Breast epithelium (tissue), 4 donors: ENCODE measurements at places on chromosomes 3 and 15. TPM values are rescaled to one million over a fixed set of nuclear protein-coding genes. Genes with fewer than 3 reads are reported as not detected.

The MAP2K5 gene
- total RNA-seq, result 15.1 TPM

- DNase-seq, result peak; percentile 67
Observed at GRCh38 chr3:42351207-42351606, 59.2 kb downstream of the LYZL4 start.

- DNase-seq, result no peak
Observed at GRCh38 chr3:109683746-109684145, 346.4 kb upstream of the DPPA4 start.

DNA sequence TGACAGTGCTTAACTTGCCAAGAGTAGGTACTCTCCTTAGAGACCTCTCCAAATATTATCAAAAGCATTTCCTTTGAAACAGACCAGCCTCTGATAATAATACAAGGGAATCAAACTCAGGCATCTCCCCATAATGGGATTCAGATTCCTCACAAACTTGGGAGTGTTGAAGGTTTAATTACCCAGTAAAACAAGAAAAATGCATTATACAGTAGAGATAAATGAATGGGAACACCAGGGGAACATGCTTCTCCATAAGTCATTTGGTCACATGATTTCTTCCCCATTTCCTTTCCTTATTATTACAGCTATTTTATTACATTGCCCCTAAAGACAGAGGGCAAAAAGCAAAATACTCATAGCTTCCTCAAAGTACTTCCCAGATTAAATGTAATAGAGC lies 325.0 kb upstream of the CDIN1 start:
- DNase-seq, result no peak

The MIX23 gene
- 15.0 TPM for total RNA-seq

- DNase-seq, result no peak
Observed at GRCh38 chr3:146466604-146467003, 2.8 kb downstream of the PLSCR2 start.

DNA sequence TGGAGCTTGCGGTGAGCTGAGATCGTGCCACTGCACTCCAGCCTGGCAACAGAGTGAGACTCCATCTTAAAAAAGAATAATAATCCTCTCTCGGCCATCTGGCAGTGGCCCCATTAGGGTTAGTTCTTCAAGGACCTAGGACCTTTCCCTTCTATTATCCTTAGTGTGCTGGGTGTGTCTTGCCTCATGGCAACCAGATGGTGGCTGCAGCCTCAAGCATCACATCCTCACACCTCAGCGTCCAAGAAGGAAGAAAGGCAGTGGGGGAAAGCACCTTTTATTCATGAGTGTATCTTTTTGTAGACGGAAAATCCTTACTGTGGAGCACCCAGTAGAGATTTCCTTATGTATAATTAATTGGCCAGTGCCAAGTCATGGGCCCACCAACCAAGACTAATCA lies 42.7 kb upstream of the TFRC start:
- no peak for DNase-seq

GRCh38 chr3:76673171-76673570 lies 366.7 kb upstream of the ROBO2 start:
- no peak for DNase-seq

The SERPINI2 gene
- total RNA-seq, result 1.6 TPM

GRCh38 chr15:23467110-23467600 lies 20.1 kb upstream of the GOLGA6L2 start:
- no peak for DNase-seq

The POMGNT2 gene
- total RNA-seq, result 18.4 TPM

DNA sequence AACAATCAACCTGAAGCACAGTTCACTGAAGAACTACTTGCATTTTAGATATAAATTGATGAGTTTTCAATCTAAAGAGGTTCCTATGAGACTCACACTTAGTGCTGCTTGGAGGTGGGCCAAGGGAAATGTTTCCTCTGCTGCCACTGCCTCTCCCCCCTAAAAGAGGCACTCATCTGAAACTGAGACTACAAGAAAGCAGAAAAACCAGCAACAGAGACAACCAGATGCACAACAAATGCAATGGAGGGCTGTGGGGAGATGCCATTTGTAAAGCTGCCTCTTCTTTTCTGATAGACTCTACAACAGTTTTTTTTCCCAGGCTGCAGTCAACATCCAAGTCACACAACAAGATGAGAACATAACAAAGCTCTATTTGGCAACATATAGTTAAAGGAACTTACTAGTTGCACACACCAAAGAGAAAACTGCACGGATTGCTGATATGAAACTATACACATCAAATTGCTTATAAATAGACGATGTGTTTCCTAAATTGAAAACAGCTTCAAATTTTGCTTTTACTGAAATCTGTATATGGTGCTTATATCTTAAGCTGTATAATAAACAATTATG lies 11.0 kb downstream of the TSPAN3 start:
- DNase-seq, result no peak

GRCh38 chr3:156952011-156952410 lies 125.9 kb downstream of the LEKR1 start:
- no peak for DNase-seq

The GCNT3 gene
- not detected for total RNA-seq
